ENCODE measurements at places on chromosomes 2 and 18. TPM values are rescaled to one million over a fixed set of nuclear protein-coding genes. Genes with fewer than 3 reads are reported as not detected.

DNA sequence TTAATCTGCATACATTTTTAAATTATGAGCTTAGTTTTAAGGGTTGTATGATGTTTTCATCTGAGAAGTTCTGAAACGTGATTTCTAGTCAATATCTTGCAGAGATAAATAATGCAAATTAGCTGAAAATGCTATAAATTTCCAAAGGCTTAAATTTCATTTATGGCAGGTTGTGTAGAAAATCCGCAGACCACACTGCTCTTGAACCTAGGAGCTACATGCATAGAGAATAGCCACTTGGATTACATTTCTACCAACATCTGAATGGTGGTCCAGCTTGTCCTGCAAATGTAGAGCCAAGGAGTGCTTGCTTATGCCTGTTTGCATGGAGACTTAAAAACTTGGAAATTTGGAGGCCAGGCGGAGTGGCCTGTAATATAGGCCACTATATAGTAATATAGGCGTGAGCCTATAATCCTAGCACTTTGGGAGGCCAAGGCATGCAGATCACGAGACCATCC, 6.8 kb downstream of the MAT2A start:
- DNase-seq = no peak

- no peak for DNase-seq
These were observed 38.0 kb upstream of the SLC16A14 start for GRCh38 chr2:230106771-230107170.

DNA sequence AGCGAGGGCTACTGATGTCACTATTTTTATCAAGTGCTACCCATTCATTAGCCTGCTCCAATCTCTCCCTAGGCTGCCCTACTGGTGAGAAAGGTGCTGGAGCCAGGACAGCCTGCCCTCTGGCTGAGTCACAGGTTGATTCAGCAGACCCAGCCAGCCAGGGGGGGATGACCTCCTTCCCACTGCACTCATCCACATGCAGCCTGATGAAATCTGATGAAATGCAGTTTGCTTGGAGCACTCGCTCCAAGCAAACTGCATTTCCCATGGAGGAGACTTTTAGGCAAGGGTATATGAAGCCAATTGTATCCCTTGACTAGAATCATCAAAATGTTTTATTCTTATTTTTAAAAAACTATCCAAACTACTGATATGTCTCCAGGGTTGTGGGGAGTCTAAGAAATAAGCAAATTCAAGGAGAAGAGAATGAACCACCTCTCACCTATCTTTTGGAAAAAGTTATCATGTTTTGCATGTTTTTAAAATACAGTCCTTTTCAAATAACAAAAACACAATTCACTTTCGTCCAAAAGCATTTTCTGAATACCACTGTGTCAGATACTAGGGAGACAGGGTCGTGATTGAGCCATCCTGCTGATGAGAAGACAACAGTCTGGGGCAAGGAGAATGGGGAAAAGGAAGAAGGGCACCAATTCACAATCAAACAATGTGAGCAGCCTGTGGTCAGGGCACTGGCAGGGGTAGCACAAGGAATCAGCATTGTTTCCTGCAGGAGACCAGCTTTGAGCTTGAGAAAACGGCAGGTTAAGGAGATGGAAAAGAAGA, 128.3 kb downstream of the AFF3 start:
- peak; percentile 93 for DNase-seq

DNA sequence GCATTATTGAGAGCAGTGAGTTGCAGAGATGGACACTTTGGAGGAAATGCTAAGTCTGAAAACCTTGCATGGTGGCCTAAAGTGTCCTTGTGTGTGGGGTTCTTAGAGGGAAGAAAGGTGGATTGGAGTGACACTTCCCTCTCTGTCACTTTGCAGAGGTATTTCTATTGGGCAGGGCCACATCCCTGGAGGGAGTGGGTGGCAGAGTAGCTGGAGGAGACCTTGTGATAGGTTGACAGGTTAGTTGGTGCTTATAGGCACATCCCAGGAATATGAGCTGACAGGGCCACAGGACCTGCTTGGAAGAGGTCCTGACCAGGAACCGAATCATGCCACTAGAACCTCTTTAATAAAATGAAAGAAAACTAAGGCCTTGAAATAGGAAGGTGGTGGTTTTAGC, 972 bp upstream of the IGFBP5 start:
- DNase-seq = no peak

GRCh38 chr2:106956416-106956815, 70.4 kb upstream of the ST6GAL2 start:
- no peak for DNase-seq

DNA sequence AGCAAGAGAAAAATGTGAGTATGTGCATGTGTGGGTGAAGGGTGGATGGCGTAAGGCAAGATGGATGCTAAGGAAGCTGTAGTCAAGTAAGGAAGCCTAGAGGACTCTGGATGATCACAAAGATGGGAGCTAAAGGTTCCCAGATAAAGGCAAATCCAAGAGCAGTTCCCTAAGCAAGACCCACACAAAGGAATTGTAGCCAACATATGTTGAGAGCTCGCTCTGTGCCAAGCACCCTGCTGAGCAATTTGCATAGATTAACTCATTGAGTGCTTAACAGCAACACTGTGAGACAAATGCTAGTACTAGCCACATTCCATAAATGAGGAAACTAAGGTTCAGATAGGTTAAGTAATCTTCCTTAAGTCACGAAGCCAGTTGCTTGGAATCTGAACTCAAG, 132.6 kb downstream of the C1D start:
- no peak for DNase-seq

The NYAP2 gene
- total RNA-seq = not detected

The LOXHD1 gene
- total RNA-seq = 0.14 TPM

GRCh38 chr2:200453853-200454534, 55.9 kb downstream of the KCTD18 start:
- DNase-seq = no peak

GRCh38 chr2:33670392-33670937, 71.4 kb upstream of the FAM98A start:
- DNase-seq = no peak

DNA sequence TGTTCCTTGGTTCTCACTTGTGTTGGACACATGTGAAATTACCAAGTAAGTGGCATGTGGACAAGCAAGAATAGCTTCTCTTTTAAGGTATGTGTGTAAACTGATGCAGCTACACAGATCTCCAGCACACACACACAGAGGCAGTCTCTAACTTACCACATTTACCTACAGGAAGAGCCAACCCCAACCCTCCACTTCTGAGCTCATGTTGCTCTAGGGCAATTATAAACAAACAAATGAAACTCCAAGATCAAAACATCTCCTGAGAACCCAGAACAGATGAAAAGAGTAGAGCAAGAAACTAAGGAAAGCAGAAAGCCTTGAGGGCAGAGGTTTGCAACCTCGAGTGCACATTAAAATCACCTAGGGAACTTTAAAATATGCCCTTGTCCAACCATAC, 16.0 kb upstream of the TMEM37 start:
- DNase-seq = no peak

DNA sequence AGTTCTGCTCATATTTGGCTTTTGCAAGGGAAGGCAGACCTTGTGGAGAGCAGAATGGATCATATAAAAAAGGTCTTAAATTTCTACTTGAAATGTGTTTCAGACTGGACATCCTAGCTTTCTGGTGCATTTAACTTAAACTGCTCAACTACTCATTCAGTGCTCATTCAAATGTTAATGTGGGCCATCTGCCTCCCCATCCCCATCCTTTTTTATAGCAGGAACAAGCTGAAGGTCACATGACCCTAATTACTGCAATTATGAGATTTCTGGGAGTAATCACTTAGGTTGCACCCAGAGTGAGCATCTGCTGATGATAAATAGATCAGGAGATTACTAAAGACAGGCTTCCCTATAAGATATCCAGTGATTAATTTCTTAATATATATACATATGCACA, 96.1 kb downstream of the MAP2 start:
- DNase-seq = no peak

- no peak for DNase-seq
These were observed 100.9 kb upstream of the NEUROD1 start for GRCh38 chr2:181781078-181781786.

- DNase-seq = no peak
These were observed 316.4 kb downstream of the MYCN start for GRCh38 chr2:16256601-16257321.

- DNase-seq = no peak
These were observed 42.1 kb upstream of the TTC39C start for GRCh38 chr18:23972453-23972852.

GRCh38 chr2:185174353-185174752, 564.3 kb upstream of the FSIP2 start:
- DNase-seq = no peak

DNA sequence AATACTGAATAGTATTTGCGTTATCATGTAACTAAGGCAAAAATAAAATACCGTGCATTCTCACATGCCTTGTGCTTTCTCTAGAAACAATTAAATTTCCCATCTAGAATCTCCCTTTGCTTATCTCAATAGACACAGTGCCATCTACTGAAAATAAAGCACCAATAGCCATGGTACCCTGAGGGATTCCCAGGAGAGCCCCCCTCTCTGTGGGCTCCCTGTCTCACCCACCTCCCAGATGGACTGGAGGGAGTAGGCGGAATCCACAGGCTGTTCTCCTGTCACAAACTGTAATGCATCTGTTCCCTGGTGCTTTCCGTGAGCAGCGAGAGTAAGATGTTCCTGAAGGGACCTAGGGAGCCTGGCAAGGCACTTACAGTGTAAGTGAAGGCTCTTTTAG, 112.4 kb upstream of the UPP2 start:
- DNase-seq = no peak

DNA sequence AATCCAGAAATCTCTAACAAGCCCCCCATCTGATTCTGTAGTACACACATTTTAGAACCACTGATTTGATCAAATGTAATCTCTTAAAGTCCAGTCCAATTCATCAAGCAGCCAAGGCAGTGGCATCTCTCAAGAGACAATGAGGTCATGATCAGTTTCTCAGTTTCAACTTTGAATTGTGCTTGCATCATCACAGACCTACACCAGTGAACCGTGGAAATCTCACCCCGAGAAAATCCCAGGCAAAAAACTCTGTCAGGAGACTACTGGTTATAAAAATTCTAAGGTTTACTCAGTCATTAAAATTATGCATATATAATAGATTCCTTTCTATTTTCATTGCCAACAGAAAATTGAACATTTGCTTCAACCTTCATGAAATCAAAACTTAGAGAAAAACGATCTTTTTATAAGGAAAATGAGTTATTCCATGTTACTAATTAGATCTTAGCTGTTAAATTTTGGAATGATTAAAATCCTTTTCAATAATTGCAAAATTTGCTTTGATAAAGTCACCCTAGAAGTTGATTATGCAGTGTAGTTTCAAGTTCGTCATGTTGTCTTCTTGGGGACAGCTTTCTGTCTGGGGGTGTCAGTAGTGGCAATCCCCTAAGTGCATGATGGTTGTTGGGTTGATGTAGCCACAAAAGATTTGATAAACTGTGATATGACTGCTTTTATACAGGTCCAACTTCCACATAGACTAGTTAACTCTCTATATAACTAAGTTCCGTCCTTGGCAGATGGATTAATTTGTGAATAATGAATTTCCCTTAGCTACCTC, 235.0 kb downstream of the CAMKMT start:
- DNase-seq = no peak

DNA sequence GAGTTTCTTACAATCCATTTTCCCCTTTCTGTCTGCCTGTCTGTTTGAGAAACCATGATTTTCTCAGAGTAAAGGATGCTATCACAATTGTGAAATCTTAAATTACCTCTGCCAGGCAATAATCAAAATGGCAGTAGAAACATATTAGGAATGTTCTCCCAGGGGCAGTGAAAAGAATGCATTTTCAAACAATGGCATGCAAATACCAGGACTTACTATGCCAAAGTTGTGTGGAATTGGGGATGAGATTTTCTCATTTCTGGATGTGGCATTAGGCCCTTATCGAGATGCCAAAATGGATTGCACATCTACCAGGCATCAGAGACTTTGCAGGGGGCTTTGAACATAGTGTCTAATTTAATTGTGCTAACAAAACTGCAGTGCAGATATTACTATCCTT, 821.4 kb downstream of the RNF144A start:
- DNase-seq = no peak

The MLPH gene
- 27.3 TPM for total RNA-seq

- no peak for DNase-seq
These were observed 135.9 kb upstream of the ID2 start for GRCh38 chr2:8545695-8546611.

The CENPA gene
- 2.4 TPM for total RNA-seq

GRCh38 chr2:157267476-157267875, 10.0 kb downstream of the GALNT5 start:
- DNase-seq = no peak

The ASPRV1 gene
- total RNA-seq = 0.07 TPM

The NDUFB3 gene
- 59.0 TPM for total RNA-seq

The CNPPD1 gene
- 55.3 TPM for total RNA-seq

All from kidney epithelial cell (primary cell).